ENCODE measurements at places on chromosomes 2 and 18.

DNA sequence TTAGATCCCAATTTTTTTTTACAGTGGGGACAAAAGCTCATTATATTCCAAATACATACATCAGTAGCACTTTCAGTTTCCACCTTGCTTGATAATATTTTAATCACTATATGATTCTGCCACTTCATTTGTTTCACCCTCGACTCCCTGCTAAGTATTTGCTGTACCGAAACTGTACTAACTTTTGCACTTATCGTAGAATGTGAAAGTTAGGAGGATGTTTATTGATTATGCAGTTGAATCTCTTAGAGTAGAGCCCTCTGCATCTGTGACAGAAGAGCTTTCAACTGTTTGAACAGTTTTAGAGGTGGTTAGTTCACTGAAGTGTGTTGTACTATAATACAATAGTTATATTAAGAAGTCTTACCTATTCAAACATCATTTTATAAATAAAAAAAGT lies 20.8 kb downstream of the NCOA1 start:
- no peak for DNase-seq

GRCh38 chr2:67954093-67954748 lies 108.6 kb downstream of the C1D start:
- no peak for DNase-seq

DNA sequence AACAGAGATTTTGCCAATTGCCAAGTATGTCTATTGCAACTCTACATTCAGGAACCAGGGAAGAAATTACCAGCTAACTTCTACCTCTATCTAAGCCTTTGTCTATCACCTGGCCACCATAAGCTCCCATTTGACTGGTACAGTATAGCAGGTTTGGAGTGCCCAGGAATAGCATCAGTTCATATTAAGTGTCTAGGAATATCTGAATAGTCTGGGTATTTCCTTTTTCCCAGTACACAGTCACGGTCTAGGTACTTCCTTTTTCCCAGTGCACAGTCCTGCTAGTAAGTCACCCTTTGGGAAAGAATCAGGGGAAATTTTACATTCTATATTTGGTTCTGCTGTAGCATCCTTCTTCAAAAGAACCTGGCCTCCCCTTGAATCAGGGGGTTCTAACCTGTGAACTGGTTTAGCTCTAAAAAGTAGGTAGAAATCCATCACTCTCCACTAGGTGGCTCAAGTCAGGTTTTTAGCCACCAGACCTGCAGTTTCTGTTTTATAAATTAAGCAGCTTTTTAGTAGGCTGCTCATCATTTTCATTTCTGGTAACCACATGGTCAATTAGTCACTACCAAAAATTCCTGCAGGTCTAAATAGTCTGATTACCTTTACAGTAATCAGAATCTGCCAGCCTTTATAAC lies 49.3 kb upstream of the DNAJC10 start:
- no peak for DNase-seq

GRCh38 chr18:12093520-12094257 lies at the start of gene ANKRD62:
Gene ANKRD62, plus strand, starts transcription at chr18:12093843. Its CDS starts 175 bp downstream, at chr18:12094018.
- no peak for DNase-seq

- DNase-seq, result no peak
Observed at GRCh38 chr2:132538331-132538855, 121.8 kb downstream of the GPR39 start.

DNA sequence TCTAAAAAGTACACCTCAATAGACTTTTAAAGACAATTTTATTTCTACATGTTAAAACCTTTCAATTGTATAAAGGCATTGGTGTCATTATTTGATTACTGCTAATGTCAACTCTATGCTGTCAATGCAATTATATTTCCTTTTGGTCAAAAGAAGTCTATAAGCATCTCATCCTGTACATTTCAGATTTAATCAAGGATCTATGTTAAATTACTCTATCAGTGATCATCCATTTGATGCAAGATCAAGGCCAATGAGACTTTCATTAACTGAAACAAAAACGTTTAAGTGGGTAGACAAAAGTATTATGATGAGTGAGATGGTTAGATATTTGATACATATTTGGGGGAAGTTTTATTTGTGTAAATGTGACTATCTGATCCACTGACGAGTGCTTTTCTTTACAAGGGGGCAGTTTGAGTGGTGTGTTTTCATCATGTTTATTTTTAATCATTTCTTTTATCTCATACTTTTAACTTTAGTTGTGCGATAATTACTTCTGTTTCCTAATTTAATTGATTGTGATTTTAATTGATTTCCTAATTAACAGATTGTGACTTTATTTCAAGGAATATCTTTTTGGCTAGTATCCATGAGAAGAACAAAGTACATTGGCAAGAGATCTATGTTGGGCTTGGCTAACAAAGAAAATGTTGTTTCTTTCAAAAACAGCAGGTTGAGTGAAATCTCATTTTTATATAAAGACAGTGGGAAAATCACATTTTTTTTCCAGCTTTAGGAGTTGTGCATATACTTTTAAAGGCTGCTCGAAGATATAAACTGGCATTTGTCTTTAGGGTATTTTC lies 1.1 kb downstream of the ARHGAP28 start:
- no peak for DNase-seq

DNA sequence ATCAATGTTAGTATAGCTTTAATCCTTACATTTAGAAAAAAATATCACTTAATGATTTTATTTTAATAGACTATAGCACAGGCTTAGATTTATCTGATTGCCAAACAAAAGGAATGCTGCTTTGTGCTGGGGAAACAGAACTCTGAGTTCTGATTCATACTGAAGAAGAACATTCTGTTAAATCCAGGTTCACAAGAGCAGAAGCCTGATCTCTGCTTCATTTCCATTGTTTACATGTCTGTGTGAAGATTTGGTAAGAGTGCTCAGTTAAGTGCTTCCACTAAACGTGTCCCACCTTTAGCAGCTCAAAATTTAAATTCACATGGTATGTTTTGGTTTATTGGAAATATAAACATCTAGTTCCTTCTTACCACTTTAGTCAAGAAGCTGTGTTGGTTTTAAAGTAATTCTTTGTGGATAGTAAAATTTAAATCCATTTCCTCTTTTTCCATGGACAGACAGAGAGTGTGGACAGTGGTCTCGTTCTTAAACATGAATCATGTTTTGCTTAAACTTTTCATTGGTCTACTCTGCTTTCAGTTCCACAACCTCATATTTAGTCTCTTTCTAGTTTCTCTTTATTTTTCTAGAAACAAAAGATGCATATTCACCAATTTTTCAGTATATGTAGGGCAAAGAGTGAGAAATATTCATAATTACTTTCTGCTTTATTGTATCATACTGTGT lies 59.1 kb downstream of the NYAP2 start:
- DNase-seq, result no peak

DNA sequence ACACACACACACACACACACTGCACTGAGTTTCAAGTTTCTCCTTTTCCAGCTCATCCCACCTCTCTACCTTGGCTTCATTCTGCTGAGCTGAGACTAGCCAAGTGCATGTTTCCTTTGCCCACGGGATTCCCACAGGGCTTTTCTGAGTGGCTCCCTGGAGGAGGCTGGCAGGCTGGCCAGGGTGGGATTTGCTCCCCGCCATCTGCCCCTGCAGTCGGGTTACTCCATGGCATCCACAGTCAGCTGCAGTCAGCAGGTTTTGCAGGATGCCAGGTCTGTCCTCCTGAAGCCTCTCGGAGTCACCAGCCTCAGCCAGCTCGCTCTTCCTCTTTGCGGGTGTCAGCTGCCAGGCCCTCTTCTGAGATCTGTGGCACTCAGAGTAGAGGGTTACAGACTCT lies 783.7 kb upstream of the SOX11 start:
- DNase-seq, result no peak

DNA sequence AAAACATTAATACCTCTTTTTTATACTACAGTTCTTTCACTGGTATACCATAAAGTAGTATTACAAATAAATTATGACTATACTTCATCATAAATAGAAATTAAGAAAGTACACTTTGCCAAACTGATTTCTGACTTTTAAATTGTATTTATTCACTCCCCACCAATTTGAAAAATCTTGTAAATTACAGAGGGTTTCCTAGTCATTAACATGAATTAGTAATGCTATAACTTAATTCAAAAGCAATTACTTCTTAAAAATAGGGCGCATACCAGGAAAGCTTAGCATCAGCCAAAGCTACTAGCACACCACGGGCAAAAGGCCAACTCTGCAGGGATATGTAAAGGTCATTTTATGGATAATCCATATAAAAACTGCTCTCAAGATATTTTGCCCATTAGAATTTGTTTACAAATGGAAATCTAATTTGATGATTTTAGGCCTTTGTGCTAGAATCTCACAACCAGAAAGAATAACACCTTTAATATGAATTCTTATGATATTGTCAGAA lies 142.3 kb downstream of the PIGN start:
- DNase-seq, result no peak

- no peak for DNase-seq
Observed at GRCh38 chr2:74000666-74001065, 16.0 kb downstream of the TET3 start.

Data from activated T-helper 9 cell treated with anti-CD3 and anti-CD28 coated beads, Interleukin-2, amount 50 U/mL, for 16 hours (primary cell).